ENCODE measurements at places on chromosomes 13 and 19.
A peak's percentile ranks its signal among the peaks of the same experiment; 100 is the strongest.

- DNase-seq, result no peak
These were observed 125.1 kb upstream of the SPATA13 start for GRCh38 chr13:24035411-24035810.

- DNase-seq, result no peak
These were observed 21.1 kb upstream of the POMP start for GRCh38 chr13:28637714-28638355.

DNA sequence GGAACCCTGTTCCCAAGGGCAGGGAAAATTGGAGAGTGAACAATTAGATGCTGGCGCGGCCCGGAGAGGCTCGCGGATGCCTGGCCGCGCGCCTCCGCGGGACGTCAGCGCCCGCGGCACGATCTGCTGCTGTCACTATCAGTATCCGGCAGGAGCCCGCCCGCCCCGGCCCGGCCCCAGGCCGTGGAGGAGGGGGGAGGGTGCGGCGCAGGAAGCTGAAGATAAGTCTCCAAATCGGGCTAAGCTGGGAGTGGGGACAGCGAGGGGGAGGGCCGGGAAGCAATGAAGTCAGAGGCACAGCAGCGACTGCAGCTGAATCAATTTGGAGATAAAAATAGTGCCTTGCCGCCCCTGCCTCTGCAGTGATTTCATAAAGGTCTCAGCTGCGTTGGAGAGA, 441.5 kb upstream of the KLF12 start:
- DNase-seq, result peak; percentile 16

- DNase-seq, result no peak
These were observed 368.8 kb downstream of the SUCLA2 start for GRCh38 chr13:47632311-47632710.

GRCh38 chr13:57630661-57631595, 616 bp upstream of the PCDH17 start:
- DNase-seq, result no peak

GRCh38 chr19:6065685-6066374, 44.5 kb downstream of the RFX2 start:
- peak; percentile 23 for DNase-seq

- no peak for DNase-seq
These were observed 182.8 kb downstream of the RGCC start for GRCh38 chr13:41639955-41640780.

GRCh38 chr13:98492335-98493041, 84.4 kb downstream of the STK24 start:
- no peak for DNase-seq

- DNase-seq, result no peak
These were observed 88.4 kb upstream of the IRS2 start for GRCh38 chr13:109874484-109875454.

DNA sequence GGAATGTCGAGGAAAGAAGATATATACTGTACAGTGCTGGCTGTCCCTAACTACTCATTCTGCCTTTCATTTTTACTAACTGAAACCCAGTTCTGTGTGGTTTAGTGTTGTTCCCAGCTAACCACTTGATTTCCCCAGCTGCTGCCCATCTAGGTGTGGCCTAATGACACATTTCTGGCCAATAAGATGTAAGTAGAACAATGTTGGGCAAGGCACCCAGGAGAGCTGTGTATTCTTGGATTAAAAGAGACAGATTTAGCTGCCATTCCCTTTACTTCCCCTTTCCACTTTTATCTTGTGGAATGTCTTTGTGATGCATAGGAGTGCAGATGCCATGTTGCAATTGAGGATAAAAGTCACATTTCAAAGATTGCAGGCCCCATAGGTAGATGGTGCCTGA, 28.3 kb upstream of the PCDH9 start:
- DNase-seq, result no peak
